ENCODE measurements at places on chromosomes 1 and 21.

DNA sequence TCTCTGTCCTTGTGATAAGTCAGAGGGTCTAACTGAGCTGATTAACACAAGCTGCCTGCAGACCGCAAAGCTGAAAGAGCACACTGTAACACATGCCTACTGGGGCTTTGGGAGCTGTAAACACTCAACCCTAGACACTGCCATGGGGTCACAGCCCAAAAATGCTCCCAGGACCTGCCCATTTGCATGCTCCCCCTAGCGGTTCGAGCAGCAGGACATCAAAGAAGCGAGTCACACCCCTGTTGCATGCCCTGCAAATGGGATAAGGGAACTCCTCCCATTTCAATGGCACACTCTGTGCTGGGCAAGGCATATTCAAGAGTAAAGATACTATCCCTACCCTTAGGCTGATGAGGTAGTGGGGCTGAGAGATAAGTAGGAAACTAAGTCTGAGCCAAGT, 22.8 kb downstream of the LCE3E start:
- DNase-seq: no peak

GRCh38 chr1:39243302-39243701, 38.8 kb downstream of the MACF1 start:
- DNase-seq: no peak

DNA sequence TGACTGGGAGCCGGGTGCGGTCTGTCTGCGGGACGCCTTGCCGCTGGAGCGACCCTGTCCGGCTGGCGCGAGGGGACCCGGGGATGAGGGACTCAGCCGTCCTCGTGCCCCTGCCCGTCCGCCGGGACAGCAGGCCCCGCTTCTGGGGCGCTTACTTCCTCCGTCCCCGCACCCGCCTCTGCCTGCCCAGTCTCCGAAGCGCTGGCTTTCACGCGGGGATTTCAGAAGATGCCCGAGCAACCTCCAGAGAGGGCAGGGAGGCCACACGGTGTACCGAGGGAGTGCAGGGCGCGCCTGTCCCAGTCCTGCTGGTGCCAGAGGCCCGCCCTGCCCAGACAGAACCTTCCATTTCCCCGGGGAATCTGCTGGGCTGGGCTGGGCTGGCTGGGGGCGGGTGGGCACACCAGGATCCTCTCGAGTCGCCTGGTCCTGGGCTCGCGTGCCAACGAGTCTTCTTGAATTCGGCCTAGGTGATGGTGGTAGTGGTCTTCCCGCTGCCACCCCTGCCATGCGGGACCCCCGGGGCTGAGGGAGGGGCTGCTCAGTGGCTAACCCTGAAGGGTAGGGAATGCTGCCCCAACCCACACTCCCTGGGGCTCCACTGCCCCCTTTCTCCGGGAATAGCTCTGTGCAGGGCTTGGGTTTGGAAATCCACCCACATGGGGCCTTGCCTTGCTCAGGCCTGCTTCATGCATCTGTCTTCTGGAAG, 2.5 kb upstream of the TRPM2 start:
- no peak for DNase-seq

GRCh38 chr1:37840711-37841110, 18.7 kb downstream of the MTF1 start:
- DNase-seq: no peak

DNA sequence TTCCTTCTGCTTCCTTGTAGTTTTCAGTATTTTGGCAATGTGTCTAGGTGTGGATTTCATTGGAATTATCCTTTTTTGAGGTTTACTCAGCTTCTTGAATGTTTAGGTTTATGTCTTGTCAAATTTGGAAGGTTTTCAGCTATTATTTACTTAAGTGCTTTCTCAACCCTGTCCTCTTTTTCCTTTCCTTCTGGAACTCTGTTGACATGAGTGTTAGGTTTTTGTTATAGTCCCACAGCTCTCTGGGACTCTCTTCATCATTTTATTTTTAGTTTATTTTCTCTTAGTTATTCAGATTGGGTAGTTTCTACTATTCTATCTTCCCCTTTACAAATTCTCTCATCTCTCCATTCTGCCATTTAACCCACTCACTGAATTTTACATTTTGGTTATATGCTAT, 63.1 kb upstream of the GPR88 start:
- DNase-seq: no peak

Measured in activated T-cell treated with anti-CD3 and anti-CD28 coated beads for 48 hours (primary cell).